ENCODE measurements at places on chromosomes 12 and 14.

GRCh38 chr12:33248364-33248763 lies 191.3 kb downstream of the SYT10 start:
- DNase-seq = no peak

- DNase-seq = no peak
These were observed 43.7 kb upstream of the ELK3 start for GRCh38 chr12:96150442-96150841.

DNA sequence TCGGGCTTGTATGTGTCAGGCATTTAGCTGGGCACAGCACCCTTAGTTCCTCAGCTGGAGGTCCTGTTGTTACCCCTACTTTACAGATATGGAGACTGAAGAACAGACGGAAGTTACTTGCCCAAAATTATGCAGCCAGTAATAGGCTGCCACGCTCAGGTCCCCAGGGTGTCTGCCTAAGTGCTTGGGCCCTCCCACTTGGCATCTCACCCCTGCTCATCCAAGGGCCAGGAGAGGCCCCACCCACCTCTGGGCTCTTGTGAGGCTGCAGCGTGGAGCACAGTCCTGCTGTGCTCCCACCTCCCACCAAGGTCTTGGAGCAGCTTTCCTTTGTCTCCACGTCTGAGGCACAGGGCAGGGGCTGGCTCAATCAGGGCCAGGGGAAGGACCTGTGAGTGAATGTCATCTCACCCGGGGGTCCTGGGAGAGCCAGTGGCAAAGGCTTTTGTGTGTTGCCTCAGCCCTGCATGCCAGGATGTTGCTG lies 64.6 kb downstream of the BEGAIN start:
- DNase-seq = no peak

GRCh38 chr12:103455020-103455763 lies 40.6 kb downstream of the C12orf42 start:
- no peak for DNase-seq

DNA sequence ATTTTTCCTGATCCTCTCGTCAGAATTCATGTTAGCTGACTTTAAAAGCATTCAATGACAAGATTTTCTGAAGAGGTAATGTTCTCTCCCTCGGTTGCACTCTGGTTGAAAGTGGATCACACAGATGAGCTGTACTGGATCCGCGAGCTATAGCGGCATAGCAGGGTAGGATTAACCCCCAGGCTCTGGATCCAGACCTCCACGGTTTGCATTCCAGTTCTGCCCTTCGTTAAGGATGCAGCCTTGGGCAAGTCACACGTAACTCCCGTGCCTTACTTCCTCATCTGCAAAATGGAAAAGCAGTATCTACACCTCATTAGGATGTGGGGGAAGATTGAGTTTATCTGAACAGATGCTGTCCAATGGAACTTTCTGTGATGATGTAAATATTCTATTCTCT lies 13.8 kb downstream of the CCDC92 start:
- DNase-seq = no peak

- DNase-seq = no peak
These were observed 34.2 kb downstream of the KCNA1 start for GRCh38 chr12:4943938-4944284.

GRCh38 chr12:120710805-120711296 lies 593 bp downstream of the UNC119B start:
- no peak for DNase-seq

DNA sequence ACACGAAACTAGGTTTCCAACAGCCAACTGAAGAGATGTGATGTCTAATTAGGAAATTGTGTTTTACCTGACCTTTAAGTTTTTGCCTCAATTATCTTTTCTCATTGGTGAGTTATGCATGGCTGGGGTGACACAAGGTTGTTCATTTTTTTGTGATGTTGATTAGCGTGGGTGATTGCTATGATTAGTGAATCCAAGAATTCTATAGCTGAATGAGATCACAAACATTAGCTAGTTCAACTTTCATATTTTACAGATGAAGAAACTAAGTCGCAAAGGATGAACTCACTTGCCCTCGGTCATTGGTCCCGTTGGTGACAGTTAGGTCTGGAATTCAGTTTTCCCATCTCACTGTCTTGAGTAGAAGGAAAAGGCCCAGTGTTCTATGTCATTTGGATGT lies 32.6 kb upstream of the LMNTD1 start:
- no peak for DNase-seq

- DNase-seq = no peak
These were observed 106.3 kb downstream of the SPTSSA start for GRCh38 chr14:34355584-34356263.

DNA sequence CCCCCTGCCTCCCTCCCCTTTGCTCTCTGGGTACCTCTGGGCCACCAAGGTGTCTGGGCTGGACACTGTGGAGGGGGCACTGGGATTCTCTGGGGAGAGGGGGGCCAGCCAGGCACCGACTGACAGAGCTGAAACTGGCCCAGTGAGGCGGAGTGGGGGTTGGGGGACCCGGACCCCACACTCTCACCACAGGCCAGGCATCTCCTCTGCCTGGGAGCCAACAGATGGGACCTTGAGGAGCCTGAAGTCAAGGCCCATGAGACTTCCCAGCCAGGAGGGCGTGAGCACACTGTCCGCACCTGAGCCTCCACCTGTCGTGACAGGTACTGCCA lies 39.8 kb upstream of the PPP1R13B start:
- DNase-seq = no peak

DNA sequence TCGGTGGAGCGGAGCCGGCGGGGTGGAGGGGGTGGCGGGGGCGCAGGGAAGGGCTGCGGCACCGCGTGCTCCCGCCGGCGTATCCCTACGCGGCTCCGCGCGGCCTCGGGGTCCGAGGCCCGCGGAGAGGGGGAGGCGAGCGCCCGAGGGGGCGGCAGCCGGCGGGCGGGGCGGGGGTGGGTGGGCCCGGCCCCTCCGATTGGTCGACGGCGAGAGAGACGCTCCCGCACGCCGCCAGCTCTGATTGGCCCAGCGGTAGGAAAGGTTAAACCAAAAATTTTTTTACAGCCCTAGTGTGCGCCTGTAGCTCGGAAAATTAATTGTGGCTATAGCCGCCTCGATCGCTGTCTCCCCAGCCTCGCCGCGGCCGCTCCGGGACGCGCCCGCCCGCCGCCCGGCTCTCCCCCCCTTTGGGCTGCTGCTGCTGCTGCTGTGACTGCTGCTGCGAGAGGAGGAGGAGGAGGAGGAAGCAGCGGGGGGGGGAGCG lies at the start of gene FOXG1:
TSS of gene FOXG1 (plus strand) at position 319 of the 487 bp plus-strand sequence. CDS start 493 bp downstream, outside the sequence.
- no peak for DNase-seq

GRCh38 chr14:57811998-57812546 lies 53.8 kb downstream of the SLC35F4 start:
- no peak for DNase-seq

DNA sequence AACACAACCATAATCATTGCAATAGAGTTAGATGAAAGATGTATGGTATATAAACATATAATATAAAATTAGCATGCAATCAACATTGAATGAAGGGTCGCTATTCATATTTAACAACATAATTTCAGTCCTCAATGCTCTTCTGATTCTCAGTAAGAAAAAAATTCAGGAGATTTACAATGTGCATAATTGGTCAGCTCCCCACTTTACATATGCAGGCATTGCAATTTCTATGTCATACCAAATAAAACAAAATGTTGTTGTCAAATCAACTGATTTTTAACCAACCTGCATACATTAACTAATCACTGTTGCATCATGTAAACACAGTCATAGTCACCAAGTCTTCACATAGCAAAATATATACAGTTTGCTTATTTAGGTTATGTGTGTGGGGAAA lies 5.2 kb upstream of the SLCO1A2 start:
- DNase-seq = no peak

GRCh38 chr12:128609861-128610260 lies 213.9 kb downstream of the SLC15A4 start:
- DNase-seq = no peak

DNA sequence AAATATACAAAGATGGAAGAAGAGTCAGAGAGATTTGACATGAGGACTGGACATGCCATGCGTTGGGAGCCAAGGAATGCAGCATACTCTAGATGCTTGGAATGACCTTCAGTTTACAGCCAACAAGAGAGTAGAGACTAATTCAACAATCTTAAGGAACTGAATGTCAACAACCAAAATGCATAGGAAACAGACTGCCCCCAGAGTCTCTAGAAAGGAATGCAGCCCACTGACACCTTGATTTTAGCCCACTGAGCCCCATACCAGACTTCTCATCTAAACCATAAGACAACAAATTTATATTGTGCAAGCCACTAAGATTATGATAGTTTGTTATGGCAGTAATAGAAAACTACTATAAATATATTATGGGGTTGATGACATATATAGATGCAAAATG lies 611.2 kb downstream of the RPS29 start:
- no peak for DNase-seq

All from stimulated activated CD4-positive, alpha-beta T cell treated with anti-CD3 and anti-CD28 coated beads, TNF-alpha, amount 100 ng/mL, for 24 hours (primary cell).